ENCODE measurements at places on chromosomes 3 and 15.

GRCh38 chr3:27571345-27571744 is 87.2 kb upstream of the SLC4A7 start:
- no peak for DNase-seq

GRCh38 chr15:89141885-89142284 is 53.6 kb downstream of the ABHD2 start:
- DNase-seq = no peak

GRCh38 chr3:120875989-120876388 is 32.0 kb upstream of the STXBP5L start:
- DNase-seq = no peak

GRCh38 chr3:64518950-64519349 is 168.8 kb downstream of the ADAMTS9 start:
- no peak for DNase-seq

GRCh38 chr3:123082370-123083065 is 15.7 kb downstream of the PDIA5 start:
- DNase-seq = no peak

DNA sequence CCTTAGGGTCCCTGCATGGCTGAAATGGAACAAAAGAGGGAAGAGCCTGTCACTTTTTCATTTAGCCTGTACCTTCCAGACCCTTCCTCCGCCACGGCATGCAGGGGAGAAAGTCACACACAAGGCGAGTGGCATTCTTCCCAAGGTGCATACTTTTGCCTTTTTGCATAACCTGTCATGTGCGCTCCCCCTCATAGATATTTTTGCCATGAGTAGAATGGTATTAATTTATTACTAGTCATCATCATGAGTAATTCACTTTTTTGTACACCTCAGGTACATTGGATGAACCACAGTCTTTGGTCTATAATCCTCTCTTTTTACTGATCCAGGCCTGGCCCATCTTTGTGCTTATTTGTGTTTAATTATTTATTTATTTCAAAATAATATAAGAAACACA is 8.9 kb upstream of the BUB1B start:
- no peak for DNase-seq

GRCh38 chr3:13452490-13453335 is 27.4 kb upstream of the HDAC11 start:
- peak; percentile 69 for DNase-seq

DNA sequence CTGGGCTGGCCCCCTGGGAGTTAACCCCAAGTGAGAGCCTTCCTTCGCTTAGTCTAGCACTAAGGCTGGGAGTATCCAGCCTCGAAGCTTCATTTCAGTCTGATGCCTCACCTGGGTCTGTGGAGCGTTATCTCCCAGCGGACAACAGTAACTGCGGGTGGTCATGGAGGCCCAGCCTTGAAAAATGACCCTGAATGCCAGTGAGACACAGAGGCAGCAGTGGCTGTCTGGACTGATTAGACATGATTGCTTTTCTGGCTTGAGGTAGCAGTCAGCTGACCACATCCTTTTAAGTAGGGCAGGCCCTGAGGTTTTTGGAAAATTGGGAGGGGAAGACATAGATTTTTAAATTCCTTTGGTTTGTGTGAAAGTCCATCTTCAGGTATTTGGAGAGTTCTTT is 28.2 kb upstream of the TRIM59 start:
- DNase-seq = no peak

DNA sequence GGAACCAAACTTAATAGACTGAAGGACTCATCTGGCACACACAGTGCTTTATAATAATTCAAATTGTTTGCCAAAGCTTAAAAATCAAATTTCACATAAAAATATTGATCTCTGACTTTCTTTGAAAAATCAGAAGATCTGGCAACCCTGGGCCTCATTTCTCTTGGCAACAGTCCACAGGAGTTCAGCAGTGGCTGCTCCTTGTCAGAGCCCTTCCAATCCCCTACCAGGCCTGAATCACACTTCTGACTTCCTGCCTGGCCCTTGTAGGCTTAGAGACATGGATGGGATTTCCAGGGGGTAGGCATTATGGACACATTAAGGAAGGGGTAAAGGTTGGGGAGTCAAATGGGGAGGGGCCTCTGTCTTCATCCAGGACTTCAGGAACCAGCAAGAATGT is 55.5 kb downstream of the PLS1 start:
- DNase-seq = no peak

DNA sequence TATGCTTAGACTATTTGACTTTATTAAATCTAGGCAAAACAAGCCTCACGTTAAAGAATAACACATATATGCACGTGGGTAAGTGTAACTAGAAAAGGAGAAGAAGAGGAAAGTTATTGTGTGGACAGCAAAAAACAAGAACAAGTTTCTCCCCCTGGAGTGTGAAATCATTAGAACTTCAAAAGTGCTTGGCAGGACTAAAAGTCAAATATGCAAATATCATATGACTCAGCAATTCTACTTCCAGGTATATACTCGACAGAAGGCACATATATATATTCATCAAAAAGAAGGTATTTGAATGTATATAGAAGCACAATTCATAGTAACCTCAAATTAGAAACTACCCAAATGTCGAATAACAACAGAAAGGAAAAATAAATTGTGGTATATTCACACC is 68.9 kb upstream of the STXBP5L start:
- no peak for DNase-seq

- DNase-seq = no peak
Measured at GRCh38 chr15:28167042-28167441, 67.9 kb upstream of the OCA2 start.

- no peak for DNase-seq
Measured at GRCh38 chr15:96421178-96421601, 90.7 kb downstream of the NR2F2 start.

GRCh38 chr3:124784686-124785382 is 54.6 kb downstream of the UMPS start:
- DNase-seq = no peak

GRCh38 chr3:170426240-170426797 is 7.7 kb downstream of the CLDN11 start:
- no peak for DNase-seq

GRCh38 chr3:16140116-16140893 is 34.2 kb upstream of the GALNT15 start:
- no peak for DNase-seq

- no peak for DNase-seq
Measured at GRCh38 chr3:39322936-39323335, 6.6 kb upstream of the CCR8 start.

- DNase-seq = no peak
Measured at GRCh38 chr3:38643090-38643489, 6.4 kb downstream of the SCN5A start.

DNA sequence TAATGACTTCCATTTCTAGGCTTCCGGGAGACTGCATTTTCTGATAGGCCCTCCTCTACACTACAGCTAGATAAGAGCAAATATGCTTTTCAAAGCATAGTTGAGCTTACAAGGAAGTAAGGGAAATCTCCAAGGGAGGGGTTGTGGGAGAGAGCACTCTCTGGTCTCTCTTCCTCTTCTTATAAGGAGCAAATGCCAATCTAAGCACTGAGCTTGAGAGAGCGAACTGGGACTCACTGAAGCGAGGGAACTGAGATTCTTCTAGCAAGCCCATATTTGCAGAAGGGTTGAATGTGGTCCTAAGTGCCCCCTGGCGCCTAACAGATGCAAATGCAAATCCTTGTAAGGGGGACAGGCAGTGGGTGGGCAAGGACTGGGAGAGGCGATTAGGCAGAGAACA is 164.8 kb downstream of the ERC2 start:
- no peak for DNase-seq

GRCh38 chr3:133994166-133994890 is 35.4 kb downstream of the SLCO2A1 start:
- DNase-seq = no peak

DNA sequence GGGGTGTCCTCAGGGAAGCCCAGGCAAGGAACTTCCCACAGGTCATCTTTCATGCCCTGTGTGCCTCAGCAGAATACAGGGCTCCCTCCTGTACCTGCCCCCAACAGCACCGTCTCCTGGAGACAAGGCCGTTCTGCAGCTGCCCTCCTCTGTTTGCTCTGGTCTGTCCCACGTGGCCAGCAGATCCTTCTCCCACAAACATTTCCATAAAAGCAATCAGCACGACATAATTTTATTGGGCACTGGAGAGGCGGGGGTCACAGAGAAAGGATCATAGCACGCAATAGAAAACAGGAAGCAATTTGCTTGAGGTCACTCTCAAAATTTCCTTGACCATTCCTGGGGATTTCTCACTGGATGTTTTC is 29.4 kb downstream of the STARD5 start:
- no peak for DNase-seq

DNA sequence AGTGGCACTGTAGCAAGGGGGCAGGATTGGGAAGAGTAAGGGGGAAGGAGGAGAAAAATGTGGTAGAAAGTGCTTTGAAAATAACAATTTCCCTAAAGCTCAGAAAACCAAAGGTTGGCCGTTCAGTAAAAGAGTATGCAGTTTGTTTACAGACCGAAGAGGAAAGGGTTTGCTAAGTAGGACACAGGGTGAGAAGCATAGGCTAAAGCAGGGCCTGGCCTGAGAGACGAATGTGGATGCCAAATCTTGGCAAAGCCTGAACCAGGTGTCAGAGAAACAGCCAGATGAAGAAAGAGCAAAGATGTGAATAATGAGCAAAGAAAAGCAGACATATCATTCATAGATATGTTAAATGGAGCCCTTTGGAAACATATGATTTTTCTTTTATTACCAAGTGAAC is 17.1 kb downstream of the NEK10 start:
- DNase-seq = no peak

DNA sequence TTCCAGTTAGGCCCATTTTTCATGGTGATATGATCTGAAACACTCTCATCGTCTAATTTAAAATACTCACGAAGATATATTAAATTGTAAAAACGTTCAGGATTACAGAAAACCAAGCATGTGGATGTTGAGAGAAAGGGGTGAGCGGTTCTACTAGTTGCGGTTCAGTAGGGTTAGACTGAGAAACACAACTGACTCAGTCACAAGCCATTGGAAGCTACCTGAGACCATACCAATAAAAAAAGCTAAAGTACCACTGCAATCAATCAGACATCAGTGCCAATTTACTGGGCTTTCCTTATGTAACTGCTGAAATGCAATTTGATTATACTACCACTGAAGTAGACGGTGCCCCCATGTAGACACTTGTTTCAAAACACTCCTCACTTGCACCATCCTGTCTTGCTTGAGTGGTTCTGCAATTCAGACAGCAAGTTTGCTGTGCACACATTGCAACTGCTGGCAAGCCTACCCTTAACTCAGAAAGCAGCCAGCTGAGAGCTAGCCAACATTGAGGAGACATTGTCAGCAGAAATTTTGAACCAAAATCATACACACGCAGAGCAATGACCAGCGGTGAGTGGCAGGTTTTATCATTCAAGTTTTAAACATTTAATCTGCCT is 368.7 kb upstream of the ARHGEF26 start:
- DNase-seq = no peak

DNA sequence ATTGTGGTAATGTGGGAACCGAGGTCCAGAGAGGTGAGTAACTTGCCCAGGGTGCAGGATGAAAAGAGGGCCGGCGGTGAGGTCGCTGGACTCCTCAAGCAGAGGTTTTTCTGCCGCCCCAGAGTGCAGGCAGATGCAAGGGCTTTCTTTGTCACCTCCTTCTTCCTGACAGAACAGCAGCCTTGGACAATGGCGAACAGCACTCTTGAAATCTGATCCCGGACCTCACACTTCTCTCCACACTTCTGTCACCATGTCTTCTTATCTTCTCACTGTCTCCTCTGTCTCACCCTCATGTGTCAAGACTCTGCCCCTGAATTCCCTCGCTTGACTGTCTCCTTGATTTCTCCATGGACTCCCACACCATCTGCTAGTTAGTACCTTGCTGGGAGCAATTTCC is 15.4 kb upstream of the VPS8 start:
- no peak for DNase-seq

GRCh38 chr3:176376531-176376930 is 820.8 kb downstream of the TBL1XR1 start:
- DNase-seq = no peak

DNA sequence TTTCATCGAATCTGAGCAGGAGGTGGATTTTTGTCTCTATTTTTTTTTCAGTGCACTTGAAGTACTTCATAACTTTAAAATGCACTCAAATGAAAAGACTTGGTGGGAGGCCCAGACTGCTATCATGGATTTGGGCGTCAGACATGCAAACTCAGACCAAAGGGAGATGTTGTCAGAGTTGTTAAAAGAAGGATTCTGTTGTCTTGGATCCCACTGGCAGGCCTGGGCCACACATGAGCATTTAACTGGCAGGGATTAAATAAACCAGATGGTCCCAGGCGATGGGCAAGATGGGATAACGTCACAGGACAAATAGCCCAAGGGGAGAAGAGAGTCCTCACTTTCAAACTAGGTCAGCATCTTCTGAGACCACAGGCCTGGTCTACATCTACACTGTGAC is 15.4 kb downstream of the RTP1 start:
- DNase-seq = no peak

- DNase-seq = no peak
Measured at GRCh38 chr3:11591002-11591355, 52.7 kb downstream of the VGLL4 start.

GRCh38 chr3:197404754-197405153 is 106.3 kb upstream of the DLG1 start:
- DNase-seq = no peak

- no peak for DNase-seq
Measured at GRCh38 chr15:84857418-84858004, 27.0 kb upstream of the SLC28A1 start.

- DNase-seq = no peak
Measured at GRCh38 chr3:20546636-20547035, 360.6 kb upstream of the SGO1 start.

GRCh38 chr15:69704700-69705099 is 252.1 kb downstream of the RPLP1 start:
- no peak for DNase-seq

DNA sequence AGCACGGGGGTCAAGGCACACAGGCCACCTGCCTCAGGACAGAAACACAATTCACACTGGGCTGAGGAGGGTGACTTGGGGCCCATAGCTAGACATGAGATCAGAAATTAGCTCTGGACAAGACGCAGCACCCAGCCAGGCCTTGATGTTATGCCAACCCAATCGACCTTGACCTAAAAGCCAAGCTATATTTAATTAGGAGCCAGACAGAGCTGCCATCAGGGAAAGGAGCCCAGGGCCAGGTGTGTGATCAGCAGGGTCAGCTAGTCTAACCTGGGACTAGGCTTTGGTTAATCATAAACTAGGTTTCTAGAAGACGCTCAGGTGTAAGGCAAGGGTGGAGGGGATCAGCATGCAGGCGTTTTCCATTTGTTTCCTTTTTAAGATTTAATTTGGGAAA is 23.9 kb upstream of the SLC25A36 start:
- DNase-seq = no peak

DNA sequence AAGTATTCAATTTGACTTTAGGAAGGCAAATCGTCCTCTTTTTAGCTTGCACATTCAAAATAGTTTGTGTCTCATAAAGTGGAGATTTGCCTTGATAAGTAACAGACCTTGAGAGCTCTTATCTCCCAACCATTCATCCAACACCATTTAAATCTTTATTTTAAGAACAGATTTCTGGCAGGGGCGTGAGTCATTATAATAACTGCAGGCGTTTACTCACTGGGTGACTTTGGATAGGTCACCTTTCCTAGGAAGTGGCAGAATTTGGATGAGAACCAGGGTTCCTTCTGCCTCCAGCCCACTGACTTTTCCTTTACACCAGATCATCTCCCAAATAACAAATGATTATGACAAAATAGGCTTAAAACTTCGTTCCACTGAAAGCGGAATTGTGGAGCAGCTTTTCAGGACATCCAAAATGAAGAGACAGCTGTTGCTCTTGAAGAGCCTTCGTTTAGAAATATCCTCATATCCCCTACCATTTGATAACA is 5.0 kb downstream of the LMCD1 start:
- DNase-seq = no peak

- peak; percentile 45 for DNase-seq
Measured at GRCh38 chr3:48716508-48716981, 476 bp downstream of the IP6K2 start.

GRCh38 chr3:217099-217813 is 20.7 kb downstream of the CHL1 start:
- DNase-seq = no peak
